ENCODE measurements at places on chromosomes 7 and 10.

DNA sequence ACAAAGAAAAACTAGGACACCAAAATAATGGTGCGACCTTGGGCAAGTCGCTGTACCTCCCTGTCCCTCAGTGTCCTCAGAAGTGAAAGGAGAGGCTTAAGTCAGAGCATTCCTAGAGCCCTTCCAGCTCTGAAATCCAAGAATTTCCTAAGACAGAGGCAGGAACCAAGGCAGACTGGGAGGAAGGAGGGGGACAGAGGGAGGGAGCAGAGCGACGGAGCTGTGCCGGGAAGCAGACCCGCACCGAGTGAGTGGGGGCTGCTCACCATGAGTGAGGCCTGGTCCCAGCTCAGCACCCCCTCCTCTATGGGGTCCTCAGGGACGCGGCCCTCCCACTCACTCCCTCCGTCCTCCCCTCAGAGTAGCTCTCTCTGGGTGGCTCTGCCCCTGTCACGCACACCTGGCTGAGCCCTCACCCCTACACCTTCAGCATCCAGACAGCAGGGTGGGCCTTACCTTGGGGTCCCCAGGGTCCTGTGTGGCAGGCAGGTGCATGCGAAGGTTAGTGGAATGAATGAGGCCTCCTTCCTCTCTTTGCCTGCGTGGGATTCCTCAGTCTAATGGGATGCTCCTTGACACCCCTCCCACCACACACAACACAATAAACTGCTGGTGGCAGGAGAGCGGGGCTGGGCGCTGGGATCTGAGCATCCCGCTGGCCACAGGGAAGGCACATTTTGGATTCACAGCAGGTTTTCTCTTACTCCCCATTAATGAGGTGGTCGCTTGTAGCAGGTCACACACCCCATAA is 4.6 kb upstream of the SMARCD3 start:
- no peak for DNase-seq

- DNase-seq: no peak
These were observed 920.8 kb upstream of the ZNF722 start for GRCh38 chr7:63077841-63078240.

DNA sequence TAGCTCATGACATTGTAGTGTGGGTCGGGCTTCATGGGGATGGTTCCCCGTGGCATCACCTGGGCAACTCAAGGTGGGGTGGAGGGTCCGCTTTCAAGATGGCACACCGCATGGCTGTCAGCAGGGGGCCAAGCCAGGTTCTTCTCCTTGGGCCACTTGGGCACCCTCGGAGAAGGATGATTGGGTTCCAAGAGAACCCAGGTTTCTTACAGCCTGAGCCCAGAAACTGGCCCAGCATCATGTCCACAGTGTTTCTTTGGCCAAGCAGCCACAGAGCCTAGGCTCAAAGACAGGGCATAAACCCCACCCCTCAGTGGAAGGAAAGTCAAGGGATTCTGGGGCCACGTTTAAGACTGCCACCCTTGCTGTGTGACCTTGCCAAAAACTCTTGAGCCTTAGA is 110.6 kb downstream of the PTPN20 start:
- DNase-seq: no peak

DNA sequence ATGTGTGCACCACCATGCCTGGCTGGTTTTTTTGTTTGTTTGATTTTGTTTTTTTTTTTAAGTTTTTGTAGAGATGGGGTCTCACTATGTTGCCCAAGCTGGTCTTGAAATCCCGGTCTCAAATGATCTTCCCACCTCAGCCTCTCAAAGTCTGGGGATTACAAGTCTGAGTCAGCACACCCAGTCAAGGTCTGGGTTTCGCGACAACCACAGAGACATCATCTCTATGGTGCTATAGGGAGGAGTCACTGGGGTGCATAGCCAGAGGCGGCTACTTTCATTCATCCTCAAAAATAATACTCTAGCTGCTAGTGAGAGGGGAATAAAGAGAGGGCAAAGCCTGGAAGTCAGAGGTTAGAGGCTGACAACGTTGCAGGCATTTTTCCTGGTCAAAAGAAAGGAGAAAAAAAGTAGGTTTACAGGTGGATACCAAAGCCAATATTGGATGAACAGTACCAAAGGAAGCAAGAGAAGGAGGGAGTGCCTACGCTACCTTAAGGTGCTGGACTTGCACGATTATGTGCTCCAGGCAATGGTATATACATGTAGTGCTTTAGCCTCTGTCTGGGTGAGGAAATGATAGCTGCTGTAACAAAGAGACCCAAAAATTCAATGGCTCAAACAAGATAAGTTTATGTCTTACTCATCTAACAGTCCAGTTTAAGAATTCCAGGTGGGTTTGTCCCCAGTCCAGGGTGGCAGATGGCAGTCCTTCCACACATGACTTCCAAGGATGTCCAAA is 178.3 kb downstream of the SKIDA1 start:
- no peak for DNase-seq

DNA sequence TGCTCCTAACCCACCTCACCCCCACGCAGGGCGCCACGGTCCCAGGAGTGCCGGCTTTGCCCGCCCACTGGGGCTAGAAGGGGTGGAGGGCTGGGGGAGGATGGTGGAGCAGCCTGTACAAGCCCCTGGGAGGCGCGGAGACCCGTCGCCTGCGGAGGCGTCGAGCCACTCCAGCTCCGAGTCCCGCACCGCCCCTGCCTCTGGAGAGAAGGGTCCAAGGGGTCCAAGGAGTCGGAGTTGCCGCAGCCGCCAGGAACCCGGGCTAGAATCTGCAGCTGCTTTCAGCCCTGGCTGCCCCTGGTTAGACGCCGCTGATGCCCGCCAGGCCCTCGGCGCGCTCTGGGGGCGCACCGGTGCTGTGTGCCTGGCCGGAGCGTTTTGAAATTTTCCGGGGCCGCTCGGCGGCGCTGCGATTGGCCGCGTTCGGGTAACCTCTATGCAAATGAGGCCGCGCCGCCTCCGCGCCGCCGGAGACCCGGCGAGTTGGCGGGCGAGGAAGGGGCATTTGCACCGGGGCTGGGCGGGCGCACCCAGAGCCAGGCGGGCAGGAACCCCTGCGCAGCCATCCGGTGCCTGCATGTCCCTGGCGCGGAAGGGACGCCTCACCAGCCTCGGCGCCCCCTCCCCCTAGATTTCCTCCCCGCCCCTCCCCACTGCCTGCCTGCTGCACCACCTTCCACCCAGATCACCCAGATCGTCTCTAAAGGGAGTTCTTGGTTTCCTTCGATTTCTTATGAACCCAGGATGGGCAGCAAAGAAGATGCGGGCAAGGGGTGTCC is at the start of gene HMX2:
Gene HMX2, plus strand, starts transcription at position 502 of the 779 bp plus-strand sequence. Its CDS starts 243 bp downstream, at position 745.
- no peak for DNase-seq

DNA sequence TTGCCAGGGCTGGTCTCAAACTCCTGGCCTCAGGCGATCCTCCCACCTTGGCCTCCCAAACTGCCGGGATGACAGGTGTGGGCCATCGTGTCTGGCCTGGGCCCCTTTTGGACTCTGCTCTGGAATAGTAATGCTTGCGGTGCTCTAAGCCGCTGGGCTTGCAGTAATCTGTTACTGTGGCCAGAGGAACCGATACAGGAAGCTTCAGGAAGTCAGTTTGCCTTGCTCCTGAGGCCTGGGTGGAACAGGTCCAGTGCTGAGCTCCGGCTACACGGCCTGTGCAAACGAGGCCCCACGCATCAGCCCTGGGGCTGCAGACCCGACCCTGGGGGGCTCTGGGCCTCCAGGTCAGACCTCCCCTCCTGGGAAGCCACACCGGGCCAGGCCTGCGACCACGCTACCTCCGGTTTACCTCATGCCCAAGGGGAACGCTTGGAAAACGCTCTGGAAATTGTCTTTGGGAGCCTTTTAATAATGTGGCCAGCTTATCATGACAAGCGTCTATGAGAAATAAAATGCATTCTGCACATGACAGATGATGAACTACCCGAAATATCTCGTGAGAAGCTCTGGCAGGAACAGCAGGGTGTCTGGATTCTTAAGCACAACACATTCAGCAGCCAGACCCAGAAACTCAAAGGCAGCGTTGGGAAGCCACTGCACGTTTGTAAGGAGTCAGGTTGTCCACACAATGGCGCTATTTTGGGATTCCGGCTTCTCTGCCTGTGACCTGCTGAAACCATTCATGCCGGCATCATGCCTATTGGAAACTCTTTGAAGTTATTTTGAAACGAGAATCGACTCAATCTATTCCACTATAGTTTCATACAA is 10.1 kb upstream of the ADAP1 start:
- peak; percentile 12 for DNase-seq

DNA sequence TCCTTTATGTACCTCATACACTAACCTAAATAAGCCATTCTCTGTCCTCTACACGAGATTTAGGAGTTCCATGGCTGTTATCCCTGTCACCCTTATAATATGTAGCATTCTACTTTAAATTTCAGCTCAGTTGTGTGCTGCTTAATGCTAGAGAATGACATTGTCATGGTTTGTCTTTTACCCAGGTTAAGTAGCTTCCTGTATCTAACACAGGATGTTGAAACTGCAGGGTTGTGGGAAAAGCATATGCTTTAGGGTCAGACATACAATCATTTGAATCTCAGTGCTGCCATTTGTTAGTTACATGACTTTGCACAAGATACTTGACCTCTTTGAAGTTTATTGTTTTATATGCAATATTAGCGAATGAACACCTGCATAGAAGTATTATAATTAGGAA is 235.1 kb upstream of the CACNA2D1 start:
- no peak for DNase-seq

- no peak for DNase-seq
These were observed 808.5 kb upstream of the CELF2 start for GRCh38 chr10:10209167-10209566.

GRCh38 chr10:117543225-117544003 is 868 bp downstream of the EMX2 start:
- no peak for DNase-seq

DNA sequence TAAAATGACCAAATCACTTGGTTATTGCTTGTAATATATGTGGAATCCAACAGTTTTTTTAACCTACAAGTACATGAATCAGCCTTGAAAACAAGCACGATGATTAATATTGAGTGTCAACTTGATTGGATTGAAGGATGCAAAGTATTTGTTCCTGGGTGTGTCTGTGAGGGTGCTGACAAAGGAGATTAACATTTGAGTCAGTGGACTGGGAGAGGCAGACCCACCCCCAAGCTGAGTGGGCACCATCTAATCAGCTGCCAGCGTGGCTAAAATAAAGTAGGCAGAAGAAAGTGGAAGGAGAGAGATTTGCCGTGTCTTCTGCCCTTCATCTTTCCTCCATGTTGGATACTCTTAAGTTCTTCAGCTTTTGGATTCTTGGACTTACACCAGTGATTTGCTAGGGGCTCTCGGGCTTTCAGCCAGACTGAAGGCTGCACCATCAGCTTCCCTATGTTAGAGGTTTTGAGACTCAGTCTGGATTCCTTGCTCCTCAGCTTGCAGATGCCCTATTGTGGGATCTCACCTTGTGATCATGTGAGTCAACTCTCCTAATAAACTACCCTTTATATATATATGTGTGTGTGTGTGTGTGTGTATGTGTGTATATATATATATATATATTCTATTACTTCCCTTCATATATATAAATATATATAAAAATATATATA is 118.4 kb upstream of the WDR11 start:
- peak; percentile 40 for DNase-seq

GRCh38 chr7:94618126-94618525 is 37.8 kb downstream of the SGCE start:
- DNase-seq: no peak

DNA sequence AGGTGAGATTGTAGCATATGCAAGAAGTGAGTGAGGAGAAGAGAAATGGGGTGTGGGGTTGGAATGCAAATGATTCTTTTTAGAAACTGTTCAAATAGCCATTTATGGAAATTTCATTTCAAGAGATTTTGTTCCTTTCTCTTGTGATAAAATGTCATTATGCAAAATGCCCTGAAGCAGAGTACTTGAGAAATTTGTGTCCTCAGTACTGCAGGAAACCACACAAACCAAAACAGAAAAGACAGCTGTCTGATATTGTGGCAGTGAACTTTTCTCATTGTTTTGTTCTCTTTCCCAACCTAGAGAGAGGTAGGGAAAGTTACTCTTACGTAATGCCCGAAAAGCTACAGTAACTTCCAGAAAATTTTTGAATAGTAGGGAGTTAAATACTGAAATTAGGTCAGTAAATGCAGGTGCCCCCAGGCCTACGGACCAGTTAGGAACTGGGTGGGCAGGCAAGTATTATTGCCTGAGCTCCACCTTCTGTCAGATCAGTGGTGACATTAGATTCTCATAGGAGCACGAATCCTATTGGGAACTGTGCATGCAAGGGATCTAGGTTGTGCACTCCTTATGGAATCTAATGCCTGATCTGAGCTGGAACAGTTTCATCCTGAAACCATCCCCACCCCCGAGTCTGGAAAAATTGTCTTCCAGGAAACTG is 34.0 kb downstream of the DLD start:
- DNase-seq: peak; percentile 60

DNA sequence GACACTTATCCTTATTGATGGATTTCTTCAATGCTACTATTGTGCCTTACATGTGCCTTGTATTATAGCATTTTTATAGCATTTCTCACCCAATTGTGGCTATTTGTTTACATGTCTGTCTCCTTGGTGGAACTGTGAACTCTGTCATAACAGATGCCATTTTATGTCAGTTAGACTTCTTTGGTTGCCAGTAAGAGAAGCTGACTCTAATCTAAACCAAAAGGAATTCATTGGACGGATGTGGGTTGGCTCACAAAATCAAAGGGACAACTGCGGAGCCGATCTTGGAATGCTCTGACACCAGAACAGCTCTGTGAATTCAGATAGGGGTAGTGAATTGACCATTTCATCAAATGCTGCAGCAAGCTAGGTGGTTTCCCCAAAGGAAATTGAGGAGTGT is 15.0 kb downstream of the GARIN1A start:
- DNase-seq: no peak

GRCh38 chr7:10239695-10240345 is 733.9 kb upstream of the PHF14 start:
- DNase-seq: no peak

- DNase-seq: no peak
These were observed 34.2 kb upstream of the IGFBP3 start for GRCh38 chr7:45955286-45955685.

GRCh38 chr7:27146491-27147198 is 929 bp downstream of the HOXA6 start:
- DNase-seq: no peak

Data from Kasumi-1 (cell line).